ENCODE measurements at places on chromosomes 2 and 18.

DNA sequence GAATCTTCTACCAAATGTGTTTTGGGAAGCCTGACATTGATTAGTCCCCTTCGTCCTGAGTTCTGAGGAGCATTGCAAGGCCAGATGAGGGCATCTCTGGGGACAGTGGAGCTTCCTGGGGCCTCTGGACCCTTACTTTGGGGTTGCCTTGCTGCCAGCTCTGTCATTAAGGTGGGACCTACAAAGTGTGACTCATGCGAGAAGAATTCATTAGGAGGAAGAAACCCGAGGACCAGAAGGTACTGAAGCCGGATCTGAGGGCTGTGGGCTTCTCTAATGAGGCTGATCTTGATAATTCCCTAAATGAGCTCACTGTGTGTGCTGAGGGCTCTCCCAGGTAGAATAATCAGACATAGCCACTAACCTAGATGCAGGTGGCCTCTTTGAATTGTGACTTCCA lies 695 bp upstream of the SCYGR2 start:
- DNase-seq, result no peak

- no peak for DNase-seq
These were observed 9.3 kb upstream of the GPR35 start for GRCh38 chr2:240615820-240616547.

DNA sequence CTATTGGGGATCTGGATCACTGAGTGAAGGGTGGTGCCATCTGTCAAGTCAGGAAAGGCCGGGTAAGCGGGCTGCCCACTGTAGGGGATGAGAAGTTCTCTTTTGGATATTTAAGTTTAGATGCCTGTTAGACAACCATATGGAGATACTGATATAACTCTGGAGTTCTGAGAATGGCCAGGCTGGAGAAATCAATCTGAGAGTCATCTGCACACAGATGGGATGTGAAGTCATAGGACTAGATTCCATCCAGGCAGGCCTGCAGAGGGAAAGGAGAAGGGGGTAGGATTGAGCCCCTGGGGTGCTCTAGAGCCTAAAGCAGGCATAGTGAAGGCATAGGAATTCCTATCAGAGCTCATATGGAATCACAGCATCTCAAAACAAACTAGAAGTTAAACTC lies 30.1 kb downstream of the SPRED2 start:
- DNase-seq, result peak; percentile 6

- peak; percentile 13 for DNase-seq
These were observed 71.5 kb upstream of the HNMT start for GRCh38 chr2:137892739-137893138.

DNA sequence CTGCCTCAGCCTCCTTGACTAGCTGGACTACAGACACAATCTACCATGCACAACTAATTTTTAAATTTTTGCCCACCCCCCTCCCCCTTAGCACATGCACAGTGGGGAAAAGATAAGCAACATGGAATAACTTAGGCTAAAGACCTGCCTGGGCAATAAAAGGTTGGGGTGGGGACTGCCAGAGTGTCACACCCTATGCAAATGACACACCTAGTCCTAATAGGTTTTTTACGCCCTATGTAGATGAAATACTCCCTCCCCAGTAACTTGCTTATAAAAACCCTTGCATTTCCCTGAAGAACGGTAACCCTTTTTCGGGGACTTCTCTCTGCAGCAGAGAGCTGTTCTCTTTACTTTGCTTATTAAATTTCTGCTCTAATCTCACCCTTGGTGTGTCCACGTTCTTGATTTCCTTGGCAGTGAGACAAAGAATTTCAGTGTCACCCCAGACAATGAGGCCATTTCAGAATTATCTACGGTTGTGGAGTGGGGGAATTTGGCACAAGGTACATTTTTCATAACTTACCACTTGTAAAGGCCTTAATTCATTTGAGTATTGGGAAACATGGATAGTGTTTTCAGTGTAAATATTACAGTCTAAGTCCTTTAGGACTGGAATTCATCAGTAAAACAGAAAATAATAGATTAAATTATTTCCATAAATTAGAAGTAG lies 109.2 kb downstream of the NOL4 start:
- no peak for DNase-seq

DNA sequence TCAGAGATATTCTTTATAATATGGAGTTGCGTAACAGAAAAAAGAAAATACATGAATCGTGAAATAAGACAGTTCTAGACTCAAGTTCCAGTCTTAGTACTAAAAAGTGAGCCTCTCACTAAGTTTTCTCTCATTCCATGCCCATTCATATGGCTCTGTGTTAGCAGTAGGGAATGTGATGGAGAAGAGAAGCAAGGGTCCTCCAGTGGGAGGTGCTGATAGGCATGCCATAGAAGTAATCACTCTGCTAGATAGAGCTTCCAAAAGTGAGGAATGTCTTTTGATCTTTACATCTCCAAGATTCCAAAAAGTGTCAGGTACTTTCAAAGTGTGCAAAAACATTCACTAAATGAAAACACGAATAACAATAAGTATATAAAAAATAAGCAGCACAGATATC lies 678.4 kb downstream of the DCDC2C start:
- DNase-seq, result no peak

- DNase-seq, result no peak
These were observed 87.1 kb downstream of the HS1BP3 start for GRCh38 chr2:20563833-20564232.

GRCh38 chr2:60219536-60219935 lies 333.9 kb downstream of the BCL11A start:
- DNase-seq, result no peak

- DNase-seq, result peak; percentile 61
These were observed 15.8 kb downstream of the HS1BP3 start for GRCh38 chr2:20635113-20635510.

DNA sequence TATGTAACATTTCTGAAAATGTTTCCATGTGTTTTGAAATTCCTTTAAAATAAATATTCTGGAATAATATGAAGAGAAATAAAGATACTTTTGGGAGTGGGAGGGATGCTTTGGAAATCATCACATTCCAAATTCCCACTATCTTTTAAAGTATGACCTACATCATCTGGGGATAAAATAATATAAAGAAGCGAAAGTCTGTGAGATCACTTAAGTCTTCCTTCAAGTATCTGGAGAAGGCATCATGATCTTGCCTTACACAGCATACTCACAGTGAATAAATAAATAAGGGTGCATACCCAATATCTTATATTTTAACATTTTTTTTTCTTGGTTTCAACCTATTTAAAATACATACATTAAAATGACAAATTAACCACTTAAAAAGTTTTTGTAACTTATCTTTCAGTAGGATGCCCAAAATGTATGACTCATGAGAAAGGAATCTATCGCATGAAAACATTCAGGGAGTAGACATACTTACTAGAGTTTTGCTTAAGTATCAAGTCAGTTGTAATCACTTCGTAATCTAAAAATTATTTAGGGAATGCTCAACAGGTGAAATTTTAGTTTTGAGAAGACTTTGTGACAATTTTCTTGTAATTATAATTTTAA lies 248.3 kb upstream of the COL3A1 start:
- no peak for DNase-seq

DNA sequence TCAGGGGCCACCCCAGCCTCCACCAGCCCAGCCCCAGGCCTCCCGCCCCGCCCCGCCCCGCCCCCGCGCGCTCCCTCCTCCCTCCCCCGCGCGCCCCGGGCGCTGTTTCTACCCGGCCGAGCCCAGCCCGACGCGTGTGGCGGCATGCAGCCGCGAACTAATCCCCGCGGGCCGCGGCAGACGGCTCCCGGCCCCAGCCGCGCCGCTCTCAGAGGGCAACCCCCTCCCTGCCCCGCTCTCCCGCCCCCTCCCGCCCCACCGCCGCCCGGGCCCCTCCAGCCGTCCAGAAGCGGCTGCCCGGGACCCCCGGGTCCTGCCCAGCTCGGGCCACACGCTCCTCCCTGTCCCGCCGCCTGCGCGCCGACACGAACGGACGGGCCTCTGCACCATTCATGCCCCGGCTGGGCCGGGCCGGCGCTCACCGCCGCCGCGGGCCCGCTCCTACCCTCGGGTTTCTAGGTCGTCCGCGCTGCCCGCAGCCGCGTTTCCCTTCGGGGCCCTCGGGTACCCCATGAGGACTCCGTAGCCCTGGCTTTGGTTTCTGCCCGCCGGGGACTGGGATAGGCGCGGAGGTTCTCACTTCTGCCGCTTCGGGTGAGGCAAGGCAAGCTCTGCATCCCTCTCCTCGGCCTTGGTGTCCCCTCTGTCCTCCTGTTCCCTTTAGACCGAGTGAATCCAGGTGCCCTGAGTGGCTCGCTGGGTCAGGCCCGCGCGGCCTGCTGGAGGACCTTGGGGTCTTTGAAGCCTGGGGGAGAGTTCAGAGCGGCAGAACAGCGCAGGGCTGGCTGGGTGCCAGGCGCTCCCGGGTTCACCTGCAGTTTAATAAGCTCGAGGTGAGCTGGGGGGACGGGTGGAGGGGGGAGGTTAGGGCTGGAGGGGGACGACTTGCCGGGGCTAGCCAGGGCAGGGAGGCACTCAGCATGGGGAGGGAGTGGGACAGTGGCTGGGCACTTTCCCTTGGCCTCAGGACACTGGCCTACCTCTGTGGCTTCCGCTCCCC lies 3.1 kb downstream of the WNT10A start:
- DNase-seq, result no peak

DNA sequence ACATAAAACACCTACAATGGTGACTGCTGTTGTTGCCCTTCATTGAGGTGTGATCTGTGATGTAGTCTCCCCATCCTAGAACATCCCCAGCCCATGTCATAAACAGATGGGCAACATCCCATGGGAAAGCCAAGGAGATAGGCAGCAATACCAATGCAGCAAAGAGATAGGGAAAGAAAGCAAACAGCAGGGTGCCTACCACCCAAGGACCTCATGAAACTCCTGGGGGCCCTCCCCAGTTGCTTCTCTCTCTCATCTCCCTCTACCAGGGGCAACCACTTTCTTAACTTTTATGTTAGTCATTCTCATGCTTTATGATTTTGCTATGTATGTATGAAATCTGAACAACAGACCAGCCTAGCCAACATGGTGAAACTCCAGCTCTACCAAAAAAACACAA lies 8.1 kb upstream of the ITPRIPL1 start:
- no peak for DNase-seq

- no peak for DNase-seq
These were observed 46.5 kb upstream of the EPG5 start for GRCh38 chr18:46013484-46014189.

DNA sequence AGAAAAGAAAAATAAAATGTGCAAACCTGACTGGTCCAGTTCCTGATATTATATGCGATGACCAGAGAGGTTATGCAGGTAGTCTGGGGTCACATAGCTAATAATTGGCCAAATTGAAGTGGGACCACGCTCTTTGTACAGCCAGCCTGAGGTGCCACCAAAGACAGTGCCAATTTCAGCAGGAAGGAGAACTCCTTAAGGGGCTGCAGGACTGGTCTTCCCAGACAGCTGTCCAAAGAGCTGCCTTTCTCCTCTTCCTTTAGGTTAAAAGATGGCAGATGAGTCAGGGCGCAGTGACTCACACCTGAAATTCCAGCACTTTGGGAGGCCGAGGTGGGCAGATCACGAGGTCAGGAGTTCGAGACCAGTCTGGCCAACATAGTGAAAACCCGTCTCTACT lies 95.5 kb downstream of the ACKR3 start:
- no peak for DNase-seq

GRCh38 chr18:40577981-40578365 lies 1377.1 kb upstream of the PIK3C3 start:
- DNase-seq, result no peak

GRCh38 chr2:46340740-46341420 lies 43.7 kb downstream of the EPAS1 start:
- no peak for DNase-seq

- no peak for DNase-seq
These were observed 439.8 kb upstream of the TMEFF2 start for GRCh38 chr2:192634557-192634956.

DNA sequence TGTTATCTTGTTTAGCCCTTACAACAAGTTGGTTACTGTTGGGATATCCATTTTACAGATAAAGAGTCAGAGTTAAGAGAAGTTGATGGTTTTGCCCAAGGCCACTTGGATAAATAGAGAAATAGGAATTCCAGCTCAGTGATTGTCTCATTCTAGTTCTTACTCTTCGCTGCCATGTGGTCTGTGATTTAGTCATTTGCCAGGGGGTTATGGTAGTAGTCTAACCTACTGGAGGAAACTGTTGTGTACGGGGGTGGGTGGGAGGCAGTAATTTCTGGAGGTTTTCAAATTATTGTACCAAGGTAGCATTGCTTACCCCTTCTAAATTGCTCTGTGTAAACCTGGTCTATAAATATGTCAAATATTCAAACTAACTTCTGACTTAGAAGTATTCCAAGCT lies 110.4 kb downstream of the MAP2 start:
- DNase-seq, result no peak

GRCh38 chr2:205764270-205764746 lies 82.0 kb downstream of the NRP2 start:
- DNase-seq, result peak; percentile 80

DNA sequence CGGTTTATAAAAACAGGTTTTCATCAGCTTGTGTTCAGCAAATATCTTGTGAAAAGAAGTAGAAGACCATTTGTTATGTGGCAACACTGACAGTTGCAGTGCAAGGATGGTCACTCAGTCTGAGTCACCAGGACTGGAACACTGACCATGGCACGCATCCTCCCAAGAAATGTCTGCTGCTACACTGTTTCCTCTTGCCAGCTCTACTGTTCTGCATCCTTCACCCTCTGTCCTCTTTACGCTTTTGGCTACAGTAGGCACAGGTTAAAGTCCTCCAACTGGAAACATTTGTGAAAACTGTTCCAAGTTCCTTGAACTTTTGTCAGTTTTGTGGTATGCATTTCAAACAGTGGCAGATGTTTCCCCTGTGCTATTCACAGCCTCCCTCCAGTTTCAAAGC lies 39.4 kb downstream of the OSR1 start:
- DNase-seq, result no peak

DNA sequence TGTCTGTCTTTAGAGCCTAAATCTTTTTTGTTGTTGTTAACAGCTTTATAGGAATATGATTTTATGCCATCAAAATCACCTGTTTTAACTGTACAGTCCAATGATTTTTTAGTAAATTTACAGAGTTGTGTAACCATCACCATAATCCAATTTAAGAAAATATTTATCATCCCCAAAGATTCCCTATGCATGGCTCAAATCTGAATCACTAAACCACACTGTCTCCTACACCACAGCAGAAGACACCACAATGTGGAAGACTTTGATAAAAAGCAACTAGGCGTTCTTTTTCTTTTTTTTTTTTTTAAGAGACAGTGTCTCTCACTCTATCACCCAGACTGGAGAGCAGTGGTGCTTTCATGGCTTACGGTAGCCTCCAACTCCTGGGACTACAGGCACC lies 99.6 kb downstream of the TXNL1 start:
- DNase-seq, result no peak

GRCh38 chr2:120221616-120222015 lies 1.6 kb downstream of the TMEM185B start:
- DNase-seq, result no peak

- DNase-seq, result no peak
These were observed 196.3 kb downstream of the PDE1A start for GRCh38 chr2:182230561-182230960.
